ENCODE measurements at places on chromosomes 2 and 18.

DNA sequence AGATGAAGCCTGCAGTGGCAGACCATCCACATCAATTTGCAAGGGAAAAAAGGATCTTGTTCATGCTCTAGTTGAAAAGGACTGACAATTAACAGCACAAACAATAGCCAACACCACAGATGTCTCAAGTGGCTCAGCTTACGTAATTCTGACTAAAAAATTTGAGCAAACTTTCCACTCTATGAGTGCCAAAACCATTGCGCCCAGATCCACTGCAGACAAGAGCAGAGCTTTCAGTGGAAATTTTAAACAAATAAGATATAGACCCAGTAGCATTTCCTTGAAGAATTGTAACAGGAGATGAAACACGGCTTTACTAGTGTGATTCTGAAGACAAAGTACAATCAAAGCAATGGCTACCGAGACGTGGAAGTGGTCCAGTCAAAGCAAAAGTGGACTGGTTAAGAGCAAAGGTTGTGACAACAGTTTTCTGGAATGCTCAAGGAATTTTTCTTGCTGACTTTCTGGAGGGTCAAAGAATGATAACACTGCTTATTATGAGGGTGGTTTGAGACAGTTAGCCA lies 12.0 kb upstream of the ZNF396 start:
- no peaks in the 10 kb centered on the region for H3K27me3 ChIP-seq
- H3K27ac ChIP-seq: no peak overlapping the region
- DNase-seq: no peak
- H3K4me3 ChIP-seq: no peak overlapping the region
- no peaks in the 10 kb centered on the region for H3K36me3 ChIP-seq

DNA sequence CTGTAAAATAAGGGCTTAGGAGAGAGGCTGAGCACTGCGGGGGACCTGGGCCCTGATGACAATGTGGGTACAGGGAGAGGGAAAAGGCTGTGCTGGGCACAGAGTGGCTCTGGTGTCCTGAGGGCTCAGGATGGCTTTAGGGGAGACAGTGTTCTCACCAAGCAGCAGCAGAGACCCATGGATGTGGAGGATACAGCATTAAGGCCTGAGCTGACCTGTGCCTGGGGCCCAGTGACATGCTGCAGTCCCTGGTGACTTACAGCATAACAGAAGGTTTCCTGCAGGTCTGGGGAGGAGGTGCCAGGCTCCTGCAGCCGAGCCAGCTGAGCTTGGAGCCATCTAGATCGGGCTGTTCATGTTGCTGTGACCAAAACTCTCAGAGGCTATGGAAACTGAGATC lies 191.3 kb upstream of the SMAD2 start:
- H3K27ac ChIP-seq: no peak overlapping the region
- H3K27me3 ChIP-seq: no peaks in the 10 kb centered on the region
- DNase-seq: no peak
- peaks cover 5% of the 10 kb centered on the region for H3K4me1 ChIP-seq
- H3K36me3 ChIP-seq: no peaks in the 10 kb centered on the region
- no peak overlapping the region for H3K4me3 ChIP-seq

DNA sequence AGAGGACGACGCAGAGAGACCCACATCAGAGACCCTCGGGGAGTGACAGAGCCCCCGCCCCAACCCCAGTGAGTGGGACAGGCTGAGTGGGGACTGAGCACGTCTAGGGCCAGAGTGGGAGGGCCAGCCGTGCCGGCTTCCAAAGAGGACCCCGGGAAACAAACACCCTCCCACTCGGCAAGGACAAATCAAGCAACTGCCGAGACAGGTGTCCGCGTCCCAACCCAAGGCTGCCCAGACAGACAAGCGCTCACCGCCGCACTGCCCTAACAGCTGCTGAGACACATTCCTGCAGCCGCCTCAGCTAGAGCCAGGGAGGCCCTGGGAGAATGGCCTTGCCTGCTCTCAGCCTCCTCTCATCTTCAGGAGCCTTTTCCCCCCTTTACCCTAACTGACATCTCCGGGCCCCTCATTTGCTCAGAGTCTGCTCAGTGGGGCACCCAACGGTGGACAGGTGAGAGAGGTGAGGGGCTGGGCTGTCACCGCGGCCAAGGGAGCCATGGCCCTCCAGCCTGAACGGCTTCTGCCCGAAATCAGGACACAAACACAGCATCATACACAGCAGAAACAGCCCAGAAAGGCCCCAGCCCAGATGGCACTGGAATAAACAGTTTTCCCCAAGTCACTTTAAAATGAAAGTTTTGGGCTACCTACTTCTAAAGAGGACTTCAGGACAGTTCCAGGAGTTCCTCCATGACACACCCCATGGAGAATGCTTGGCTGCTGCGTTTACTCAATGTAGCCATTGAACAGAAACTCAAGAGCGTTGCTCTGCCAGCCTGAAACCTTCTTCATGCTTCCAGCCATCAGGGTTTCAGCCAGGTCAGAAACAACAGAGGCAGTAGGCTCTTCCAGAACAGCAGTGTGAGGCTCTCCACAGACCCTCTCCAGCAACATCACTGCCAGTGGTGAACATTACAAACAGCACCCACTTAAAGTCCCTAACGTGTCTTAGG lies 23.6 kb downstream of the SLC66A2 start:
- no peaks in the 10 kb centered on the region for H3K4me1 ChIP-seq
- no peaks in the 10 kb centered on the region for H3K27me3 ChIP-seq
- peak; percentile 13 for DNase-seq
- H3K4me3 ChIP-seq: no peak overlapping the region
- H3K36me3 ChIP-seq: no peaks in the 10 kb centered on the region
- no peak overlapping the region for H3K27ac ChIP-seq

DNA sequence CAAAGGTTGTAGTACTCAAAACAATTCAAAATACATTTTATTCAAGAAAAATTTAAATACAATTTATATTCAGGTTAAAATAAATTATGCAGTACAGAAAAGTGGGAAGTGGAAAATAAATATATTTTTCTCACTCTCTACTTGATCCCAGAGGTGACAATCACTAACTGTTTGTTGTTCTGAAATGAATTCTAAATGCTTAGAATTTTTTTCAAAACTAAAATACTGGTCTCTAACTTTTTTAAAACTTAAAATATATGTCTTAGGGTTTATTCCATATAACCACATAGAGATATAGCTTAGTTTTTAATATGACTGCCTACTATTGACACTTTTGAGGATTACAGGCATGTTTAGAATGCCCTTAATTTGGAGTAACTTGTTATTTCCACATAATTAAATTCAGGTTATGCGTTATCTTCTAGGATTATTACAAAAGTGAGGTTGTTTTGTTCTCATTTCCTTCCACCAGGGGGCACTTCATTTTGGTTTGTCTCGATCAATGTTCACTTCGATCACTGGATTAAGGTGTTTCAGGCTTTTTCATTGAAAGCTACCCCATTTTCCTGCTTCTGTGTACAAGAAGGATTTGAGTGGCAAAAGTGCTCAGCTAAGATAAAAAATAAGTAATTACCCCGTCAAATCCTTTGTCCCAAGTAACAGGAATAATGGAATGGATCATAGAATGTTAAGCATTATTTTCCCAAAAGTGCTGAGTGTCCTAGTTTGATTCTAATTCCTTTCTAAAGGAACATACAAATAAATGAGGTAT lies 27.1 kb upstream of the TFPI start:
- no peak overlapping the region for H3K4me3 ChIP-seq
- no peaks in the 10 kb centered on the region for H3K27me3 ChIP-seq
- DNase-seq: no peak
- H3K36me3 ChIP-seq: no peaks in the 10 kb centered on the region
- no peak overlapping the region for H3K27ac ChIP-seq
- H3K4me1 ChIP-seq: no peaks in the 10 kb centered on the region

- no peaks in the 10 kb centered on the region for H3K36me3 ChIP-seq
- H3K27ac ChIP-seq: no peak overlapping the region
- H3K4me1 ChIP-seq: no peaks in the 10 kb centered on the region
- DNase-seq: no peak
- no peaks in the 10 kb centered on the region for H3K27me3 ChIP-seq
Observed at GRCh38 chr2:202720226-202720625, 85.5 kb downstream of the FAM117B start.

Measured in testis (tissue), 5 donors.